ENCODE measurements at places on chromosomes 3 and 15.

DNA sequence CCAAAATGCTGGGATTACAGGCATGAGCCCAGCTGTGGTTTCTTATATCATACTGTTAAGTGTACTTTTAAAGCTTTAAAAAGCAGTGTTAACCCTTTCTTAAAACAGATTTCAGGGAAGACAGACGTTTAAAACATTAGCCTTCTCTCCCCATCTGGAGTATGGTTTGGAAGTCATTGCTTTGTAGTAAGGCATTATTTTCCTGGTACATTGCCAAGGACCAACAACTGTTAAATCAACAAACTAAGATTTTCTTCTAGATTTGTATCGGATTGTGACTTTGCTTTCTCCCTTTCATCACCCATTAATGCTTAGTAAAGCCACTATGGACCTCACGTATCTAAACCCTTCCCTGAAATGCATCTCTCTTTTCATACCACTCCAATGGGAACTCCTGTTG is 50.5 kb downstream of the UBE2E1 start:
- no peak for DNase-seq
- no peak overlapping the region for H3K4me3 ChIP-seq
- H3K27me3 ChIP-seq, result no peaks in the 10 kb centered on the region
- H3K4me1 ChIP-seq, result peaks cover 18% of the 10 kb centered on the region
- H3K36me3 ChIP-seq, result peaks cover 6% of the 10 kb centered on the region

DNA sequence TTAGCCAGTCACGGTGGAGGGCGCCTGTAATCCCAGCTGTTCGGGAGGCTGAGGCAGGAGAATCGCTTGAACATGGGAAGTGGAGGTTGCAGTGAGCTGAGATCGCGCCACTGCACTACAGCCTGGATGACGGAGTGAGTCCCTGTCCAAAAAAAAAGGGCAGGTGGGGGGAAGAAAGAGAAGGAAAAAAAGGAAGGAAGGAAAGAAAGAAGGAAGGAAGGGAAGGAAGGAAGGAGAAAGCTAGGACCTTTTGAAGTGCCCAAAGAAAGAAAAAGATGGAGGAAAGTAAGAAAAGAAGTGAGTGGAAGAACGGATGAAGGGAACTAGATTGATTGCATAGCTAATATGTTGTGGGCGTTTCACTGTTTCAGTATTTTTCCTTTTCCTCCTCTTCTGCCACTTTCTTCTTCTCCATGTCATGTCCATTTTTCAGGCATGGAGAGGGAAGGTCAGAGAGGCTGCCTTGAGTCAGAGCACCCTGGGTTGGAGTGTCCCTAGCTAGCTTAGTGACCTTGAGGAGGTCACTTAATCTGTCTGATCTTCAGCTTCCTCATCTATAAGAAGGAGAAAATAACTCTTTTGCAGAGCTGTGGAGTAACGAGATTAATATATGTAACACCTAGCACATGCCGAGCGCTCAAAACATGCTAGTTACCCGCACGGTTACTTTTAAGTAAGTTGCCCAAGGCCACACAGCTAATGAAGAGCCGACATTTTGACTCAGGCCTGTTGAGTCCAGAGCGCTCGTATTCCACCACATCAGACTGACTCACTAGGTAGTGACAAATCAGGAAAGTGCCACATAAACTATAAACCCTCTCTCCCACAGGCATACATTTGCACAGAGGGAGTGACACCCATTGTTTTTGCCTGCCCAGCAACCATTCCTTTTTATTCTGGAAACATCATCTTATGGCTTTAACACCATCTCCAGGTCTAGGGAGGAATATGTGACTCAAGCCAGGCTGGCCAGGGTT is 42.2 kb downstream of the BHLHE40 start:
- no peak overlapping the region for H3K27ac ChIP-seq
- no peak overlapping the region for H3K4me3 ChIP-seq
- no peaks in the 10 kb centered on the region for H3K36me3 ChIP-seq
- H3K27me3 ChIP-seq, result no peaks in the 10 kb centered on the region
- DNase-seq, result no peak
- peaks cover 31% of the 10 kb centered on the region for H3K4me1 ChIP-seq

DNA sequence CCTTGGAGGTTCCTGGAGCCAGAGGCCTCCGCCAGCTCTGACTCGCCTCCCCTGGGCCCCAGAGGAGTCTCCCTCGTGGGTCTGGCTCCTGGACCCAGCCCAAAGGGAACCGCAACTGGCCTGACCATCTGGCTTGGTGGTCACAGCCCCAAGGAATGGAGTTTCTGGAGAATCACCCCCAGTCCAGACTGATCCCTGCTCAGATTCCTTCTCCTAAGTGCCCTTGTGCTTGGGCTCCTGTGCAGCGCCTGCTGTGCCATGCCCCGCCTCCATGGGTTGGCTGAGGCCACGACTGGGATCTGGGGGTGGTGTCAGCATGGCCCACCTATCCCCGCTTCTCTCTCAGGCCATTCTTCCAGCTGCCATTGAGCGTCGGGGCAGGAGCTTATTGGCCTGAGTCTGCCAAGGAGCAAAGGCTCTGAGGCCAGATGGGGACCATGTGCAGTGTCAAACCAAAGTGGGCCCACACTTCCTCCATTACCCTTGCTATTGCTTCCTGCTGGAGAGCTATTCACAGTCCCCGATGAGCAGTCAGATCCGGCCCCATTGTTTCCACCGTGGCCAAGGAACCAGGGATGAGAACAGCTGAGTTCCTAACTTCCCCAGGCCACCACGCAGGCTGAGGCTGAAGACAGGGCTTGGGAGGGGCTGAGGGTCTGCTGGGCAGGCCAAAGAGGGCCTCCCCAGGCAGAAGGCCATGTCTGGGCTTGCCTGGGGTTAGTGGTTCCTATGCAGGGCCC is 19.0 kb downstream of the CSPG4 start:
- peak; percentile 67 for DNase-seq
- peaks cover 30% of the 10 kb centered on the region for H3K4me1 ChIP-seq
- no peaks in the 10 kb centered on the region for H3K36me3 ChIP-seq
- H3K4me3 ChIP-seq, result no peak overlapping the region

GRCh38 chr3:8307545-8308110 is 194.0 kb upstream of the LMCD1 start:
- DNase-seq, result peak; percentile 85

DNA sequence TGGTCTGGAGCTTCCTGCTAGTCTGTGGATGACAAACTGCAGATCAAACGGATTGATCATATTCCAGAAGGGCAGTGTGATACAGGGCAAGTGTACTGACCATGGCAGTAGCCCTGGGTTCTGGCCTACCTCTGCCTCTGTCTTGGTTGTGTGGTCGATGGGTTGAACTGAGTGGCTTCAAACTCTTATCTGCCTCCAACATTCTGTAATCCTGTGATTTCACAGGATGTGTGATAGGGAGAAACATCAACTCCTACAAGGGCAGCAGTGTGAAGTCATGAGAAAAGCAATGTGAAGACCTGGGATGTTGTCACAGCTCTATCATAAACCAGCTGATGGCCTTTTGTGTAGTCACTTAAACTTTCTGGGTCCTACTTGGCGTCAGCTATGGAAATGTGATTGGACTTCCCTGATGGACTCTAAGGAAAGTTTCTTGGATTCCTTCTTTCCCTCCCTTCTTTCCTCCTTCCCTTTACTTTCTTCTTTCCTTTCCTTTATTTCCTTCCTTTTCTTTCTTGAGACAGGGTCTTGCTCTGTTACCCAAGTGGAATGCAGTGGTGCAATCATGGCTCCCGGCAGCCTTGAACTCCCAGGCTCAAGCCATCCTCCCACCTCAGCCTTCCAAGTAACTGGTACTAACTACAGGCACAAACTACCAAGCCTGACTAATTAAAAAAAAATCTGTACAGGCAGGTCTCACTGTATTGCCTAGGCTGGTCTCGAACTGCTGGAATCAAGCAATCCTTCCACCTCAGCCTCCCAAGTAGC is 114.8 kb downstream of the BBX start:
- peaks cover 4% of the 10 kb centered on the region for H3K4me1 ChIP-seq
- H3K27ac ChIP-seq, result no peak overlapping the region
- H3K36me3 ChIP-seq, result no peaks in the 10 kb centered on the region
- no peak overlapping the region for H3K4me3 ChIP-seq
- DNase-seq, result no peak

DNA sequence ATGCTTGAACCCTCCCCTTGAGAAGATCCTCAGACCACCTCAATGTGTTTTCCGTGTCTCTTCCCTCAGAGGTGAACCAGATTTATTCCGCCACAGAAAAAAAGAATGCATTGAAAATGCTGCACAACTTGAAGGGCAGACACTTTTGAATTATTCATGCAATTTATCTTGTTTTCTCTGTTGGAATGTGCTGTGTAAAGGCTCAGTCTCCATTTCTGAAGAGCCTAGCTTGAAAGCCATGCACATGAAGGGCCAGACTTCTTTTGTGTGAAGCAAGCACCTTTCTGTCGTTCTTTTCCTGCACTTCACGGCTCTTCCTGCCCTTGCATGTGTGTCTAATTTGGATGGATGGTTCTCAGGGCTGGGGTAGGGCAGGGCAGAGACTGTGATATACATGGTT is 79.0 kb upstream of the ATP13A5 start:
- H3K27ac ChIP-seq, result no peak overlapping the region
- no peaks in the 10 kb centered on the region for H3K4me1 ChIP-seq
- no peaks in the 10 kb centered on the region for H3K36me3 ChIP-seq

DNA sequence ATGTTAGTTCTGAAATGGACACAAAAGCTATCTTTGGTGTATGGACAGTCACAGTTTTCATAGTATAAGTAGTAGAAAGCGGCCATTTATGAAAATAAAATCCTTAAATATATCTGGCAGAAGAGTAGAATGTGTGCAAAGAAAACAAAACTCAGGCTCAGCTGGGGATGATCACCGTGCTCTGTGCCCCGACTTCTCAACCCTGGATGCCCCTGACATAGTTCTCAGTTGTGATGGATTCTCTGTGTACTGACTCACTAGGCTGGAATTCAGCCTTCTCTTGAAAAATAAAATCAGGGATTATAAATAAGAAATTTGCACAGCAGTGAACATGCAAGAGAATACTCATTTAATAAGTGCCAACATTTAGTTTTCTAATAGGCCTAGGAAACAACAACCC is 925.1 kb upstream of the NR2F2 start:
- H3K27me3 ChIP-seq, result peaks cover 2% of the 10 kb centered on the region
- H3K4me3 ChIP-seq, result no peak overlapping the region
- H3K27ac ChIP-seq, result no peak overlapping the region
- no peak for DNase-seq
- no peaks in the 10 kb centered on the region for H3K4me1 ChIP-seq

DNA sequence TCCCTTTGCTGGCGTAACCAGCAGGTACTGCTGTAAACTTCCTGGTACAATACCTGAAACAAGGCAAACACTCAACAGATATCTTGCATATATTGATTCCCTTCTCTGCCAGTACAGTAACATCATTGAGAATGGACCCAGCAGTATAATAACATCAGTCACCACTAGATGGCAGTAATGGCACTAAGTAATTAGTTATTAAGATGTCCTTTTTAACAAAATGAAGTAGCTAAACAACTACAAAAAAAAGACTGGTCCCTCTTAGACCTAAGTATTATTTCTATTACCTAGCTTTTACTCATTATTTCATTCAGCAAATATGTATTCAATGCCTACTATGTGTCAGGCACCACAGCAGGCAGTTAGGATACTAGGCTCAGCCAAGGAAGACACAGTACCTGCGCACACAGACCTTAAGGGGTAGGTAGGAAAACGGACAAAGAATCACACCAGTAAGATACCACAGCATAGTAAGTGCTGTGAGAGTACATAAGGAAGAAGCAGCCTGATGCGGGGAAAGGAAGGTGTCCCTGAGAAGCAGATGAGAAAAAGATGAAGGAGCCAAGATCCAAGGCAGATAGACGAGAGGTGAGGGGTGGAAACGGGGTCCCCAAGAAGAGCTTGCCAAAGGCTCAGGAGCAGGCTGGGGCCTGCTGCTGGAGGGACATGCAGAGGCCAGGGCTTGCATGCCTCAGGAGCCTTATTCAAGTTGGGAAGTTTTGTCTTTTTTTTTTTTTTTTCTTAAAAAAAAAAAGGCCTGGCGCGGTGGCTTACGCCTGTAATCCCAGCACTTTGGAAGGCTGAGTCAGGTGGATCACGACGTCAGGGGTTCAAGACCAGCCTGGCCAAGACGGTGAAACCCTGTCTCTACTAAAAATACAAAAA is 102.7 kb upstream of the CHD2 start:
- peaks cover 8% of the 10 kb centered on the region for H3K4me1 ChIP-seq
- peak; percentile 89 for DNase-seq
- H3K4me3 ChIP-seq, result no peak overlapping the region
- no peaks in the 10 kb centered on the region for H3K36me3 ChIP-seq
- no peaks in the 10 kb centered on the region for H3K27me3 ChIP-seq

- H3K36me3 ChIP-seq, result no peaks in the 10 kb centered on the region
- peaks cover 2% of the 10 kb centered on the region for H3K27me3 ChIP-seq
- no peak for DNase-seq
- H3K4me1 ChIP-seq, result no peaks in the 10 kb centered on the region
- H3K4me3 ChIP-seq, result no peak overlapping the region
- no peak overlapping the region for H3K27ac ChIP-seq
Observed at GRCh38 chr3:170713653-170714052, 127.8 kb upstream of the SLC7A14 start.

DNA sequence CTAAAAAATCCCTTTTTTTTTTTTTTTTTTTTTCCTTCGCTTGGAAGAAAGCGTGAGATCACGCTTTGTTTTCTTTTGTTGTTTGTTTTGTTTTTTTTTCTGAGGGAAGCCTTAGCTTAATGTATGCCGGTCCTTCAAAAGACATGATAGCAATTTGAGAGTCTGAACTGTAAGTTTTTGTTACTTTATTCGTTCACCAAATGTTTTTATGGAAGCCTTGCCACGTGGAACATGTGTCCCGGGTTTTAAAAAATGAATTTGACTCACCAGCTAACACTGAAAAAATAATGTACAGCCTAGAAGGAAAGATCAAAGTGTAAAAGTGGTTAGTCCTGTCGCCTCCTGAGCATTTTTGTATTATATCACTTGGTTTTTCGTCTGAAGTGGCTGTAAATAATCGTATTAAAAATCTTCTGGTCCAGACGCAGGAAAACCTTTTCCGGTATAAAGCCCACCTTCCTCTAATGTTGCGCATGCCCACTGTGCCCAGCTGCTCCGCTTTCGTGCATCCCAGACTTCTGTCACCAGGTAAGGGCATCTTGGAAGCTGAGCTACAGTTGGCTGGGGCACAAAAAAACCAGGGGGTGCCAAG is 795 bp upstream of the MYNN start:
- H3K4me3 ChIP-seq, result peak overlapping the region; percentile 83
- DNase-seq, result peak; percentile 80
- peak overlapping the region; percentile 95 for H3K27ac ChIP-seq
